ENCODE measurements at places on chromosomes 13 and 19. TPM values are rescaled to one million over a fixed set of nuclear protein-coding genes. Genes with fewer than 3 reads are reported as not detected.

PDX1 gene
- polyA plus RNA-seq: not detected

ZNF136 gene
- 18.8 TPM for polyA plus RNA-seq

ZNF229 gene
- polyA plus RNA-seq: 14.3 TPM

MYBPC2 gene
- 1.3 TPM for polyA plus RNA-seq

ZNF155 gene
- 14.9 TPM for polyA plus RNA-seq

CEACAM7 gene
- not detected for polyA plus RNA-seq

BRCA2 gene
- polyA plus RNA-seq: 6.7 TPM

DNA sequence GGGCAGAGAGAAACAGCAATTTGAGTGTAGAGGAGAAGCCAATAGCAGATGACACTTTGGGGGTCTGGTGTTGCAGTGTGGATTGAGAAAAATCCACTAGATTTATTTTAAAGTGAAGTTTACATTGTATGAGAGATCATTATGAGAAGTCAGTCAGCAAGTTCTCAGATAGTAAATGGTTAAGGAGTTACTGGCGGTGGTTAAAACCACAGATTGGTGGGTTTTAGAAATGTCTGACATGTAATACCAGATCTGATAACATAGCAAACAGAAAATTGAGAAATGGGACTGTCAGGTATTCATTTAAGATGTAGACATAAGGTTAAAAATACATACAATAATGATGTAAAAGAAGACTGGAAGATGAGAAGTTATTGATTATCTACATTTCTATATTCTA is 7.2 kb downstream of the ABHD13 start:
- DNase-seq: no peak

DNA sequence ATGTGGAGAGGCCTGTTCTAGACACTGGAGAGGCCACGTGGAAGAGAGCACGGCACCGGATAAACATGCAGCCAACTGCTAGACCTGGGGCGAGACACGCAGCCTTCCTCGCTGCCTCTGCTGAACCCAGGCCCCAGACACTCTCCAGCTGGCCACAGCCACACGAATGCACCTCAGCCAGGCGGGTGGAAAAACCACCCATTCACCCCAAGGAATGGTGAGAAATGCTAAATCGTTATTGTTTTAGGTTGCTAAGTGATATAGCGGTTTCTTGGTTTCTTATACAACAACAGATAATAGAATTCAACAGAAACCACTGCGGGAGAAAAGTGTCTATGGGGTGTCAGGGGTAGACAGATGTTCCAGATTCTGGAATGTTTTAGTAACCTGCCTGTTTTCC is 52.5 kb downstream of the STK24 start:
- no peak for DNase-seq

DNA sequence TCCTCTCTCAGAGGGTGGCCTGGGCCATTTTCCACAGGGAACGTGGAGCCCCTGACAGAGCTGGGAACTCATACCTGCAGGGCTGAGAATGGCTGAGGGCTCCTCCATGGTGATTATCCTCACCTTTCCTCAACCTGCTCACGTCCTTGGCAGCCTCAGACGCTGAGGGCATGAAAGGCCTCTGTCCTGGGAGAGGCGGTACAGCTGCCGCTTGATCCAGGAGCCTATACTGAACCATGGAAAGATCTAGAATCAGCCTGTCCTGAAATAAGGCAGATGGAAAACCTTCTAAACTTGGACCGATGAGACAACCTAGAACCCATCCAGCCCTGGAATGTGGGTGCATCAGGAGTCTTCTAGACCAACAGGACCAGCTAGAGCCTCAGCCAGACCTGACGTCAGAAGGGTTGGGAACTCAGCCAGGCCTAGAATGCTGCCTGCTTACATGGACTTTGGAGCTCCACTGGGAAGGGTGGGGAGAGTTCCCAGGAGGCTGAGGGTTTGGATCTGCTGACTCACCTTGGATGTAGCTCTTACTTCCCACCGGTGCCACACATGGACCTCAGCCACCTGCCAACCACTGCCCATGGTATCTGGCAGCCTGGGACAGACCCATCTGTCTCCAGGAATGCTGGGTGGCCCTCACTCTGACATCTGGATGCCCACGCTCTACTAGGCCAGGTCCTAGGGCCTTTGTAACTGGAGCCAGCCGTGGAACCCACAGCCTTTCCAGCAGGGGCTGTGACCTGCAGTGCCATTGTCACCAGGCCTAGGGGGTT is 7.5 kb downstream of the KCTD15 start:
- DNase-seq: no peak

- DNase-seq: no peak
Measured at GRCh38 chr13:84431646-84432045, 549.4 kb upstream of the SLITRK1 start.

GRCh38 chr19:19487077-19487949 is 28.0 kb downstream of the TSSK6 start:
- no peak for DNase-seq

DNA sequence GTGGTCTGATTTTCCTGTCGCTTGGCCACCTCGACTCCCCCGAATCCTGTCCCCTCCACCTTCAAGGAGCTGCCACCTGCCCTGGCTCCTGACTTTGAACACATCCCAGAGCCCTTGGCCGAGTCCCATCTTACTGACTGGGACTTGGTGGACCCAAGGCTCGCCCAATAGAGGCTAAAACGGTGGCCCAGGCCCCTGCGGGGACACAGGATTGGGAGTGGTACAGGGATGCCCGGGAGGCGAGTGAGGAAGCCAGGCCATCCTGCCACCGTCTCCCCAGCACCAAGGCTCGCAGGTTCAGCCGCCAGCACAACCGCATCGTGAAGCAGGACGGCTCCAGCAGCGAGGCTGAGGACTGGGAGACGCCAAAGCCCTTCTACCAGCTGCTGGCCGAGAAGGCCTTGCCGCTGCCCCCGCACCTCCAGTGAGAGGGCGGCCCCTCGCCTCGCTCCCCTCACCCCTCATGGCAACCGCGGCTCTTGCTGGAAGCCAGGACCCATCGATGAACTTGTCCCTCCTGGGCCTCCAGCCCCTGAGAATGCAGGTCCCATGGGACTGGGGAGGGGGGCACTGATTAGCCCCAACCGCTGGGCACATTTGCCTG is 5.3 kb downstream of the SIX5 start:
- DNase-seq: no peak

GRCh38 chr19:10105509-10106099 is 558 bp upstream of the PPAN start:
- DNase-seq: no peak

GRCh38 chr19:34837262-34837661 is 64.2 kb upstream of the ZNF599 start:
- no peak for DNase-seq

GRCh38 chr19:7391218-7391670 is 42.5 kb downstream of the ARHGEF18 start:
- no peak for DNase-seq

GRCh38 chr13:44899967-44900366 is 89.3 kb downstream of the NUFIP1 start:
- DNase-seq: no peak

- DNase-seq: no peak
Measured at GRCh38 chr13:51869916-51870315, 8.1 kb downstream of the CCDC70 start.

Measured in left renal cortex interstitium (tissue), 4 donors.